Heart right ventricle (tissue), 16 donors: ENCODE measurements at places on chromosomes 3 and 15.

GRCh38 chr3:64244011-64244942 lies 19.0 kb upstream of the PRICKLE2 start:
- no peak for DNase-seq

GRCh38 chr15:67059127-67059553 lies 6.3 kb upstream of the SMAD3 start:
- DNase-seq = peak; percentile 45

DNA sequence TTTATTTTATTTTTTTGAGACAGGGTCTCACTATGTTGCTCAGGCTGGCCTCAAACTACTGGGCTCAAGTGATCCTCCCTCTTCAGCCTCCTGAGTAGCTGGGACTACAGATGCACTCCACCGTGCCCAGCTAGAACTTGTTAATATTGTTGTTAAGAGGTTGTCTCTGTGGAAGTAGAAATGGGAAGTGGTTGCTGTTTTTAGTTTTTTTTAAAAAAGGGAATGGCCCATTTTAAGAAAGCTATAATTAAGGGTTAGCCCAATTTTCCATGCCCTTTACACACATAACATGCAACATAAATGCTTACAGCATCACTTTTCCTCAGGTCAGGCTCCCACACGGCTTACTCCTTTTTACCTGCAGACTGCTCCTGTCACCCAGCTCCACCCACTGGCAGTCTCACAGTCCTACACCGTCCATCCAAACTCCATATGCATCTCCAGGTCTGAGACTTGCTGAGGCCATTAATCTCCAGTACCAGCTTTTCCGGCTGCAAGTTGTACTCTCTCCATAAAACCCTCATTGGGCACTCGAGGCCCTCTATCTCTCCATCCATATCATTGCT lies 19.8 kb downstream of the MORC1 start:
- no peak for DNase-seq

DNA sequence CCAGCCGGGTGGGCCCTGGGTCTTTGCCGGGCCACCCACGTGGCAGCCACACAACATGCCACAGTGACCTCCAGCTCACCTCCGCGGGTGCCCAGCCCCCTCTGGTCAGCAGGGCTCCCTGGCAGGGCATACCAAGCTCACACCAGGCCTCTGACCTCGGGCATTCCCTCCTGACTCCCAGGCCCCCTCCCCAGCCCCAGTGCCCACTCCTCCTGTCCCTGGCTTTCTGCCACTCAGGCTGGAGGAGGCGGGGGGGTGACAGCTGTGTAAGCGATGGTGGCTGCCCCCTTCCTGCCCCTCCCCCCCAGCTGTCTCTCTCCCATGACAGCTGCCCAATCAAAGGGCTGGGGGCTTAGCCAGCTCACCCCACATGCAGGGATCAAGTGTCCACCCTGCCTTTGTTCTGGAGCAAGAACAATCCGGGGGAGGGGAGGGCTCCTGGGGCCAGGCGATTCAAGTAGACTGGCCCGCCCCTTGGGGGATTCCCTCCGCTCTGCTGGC lies 3.3 kb downstream of the PCBP4 start:
- DNase-seq = no peak

DNA sequence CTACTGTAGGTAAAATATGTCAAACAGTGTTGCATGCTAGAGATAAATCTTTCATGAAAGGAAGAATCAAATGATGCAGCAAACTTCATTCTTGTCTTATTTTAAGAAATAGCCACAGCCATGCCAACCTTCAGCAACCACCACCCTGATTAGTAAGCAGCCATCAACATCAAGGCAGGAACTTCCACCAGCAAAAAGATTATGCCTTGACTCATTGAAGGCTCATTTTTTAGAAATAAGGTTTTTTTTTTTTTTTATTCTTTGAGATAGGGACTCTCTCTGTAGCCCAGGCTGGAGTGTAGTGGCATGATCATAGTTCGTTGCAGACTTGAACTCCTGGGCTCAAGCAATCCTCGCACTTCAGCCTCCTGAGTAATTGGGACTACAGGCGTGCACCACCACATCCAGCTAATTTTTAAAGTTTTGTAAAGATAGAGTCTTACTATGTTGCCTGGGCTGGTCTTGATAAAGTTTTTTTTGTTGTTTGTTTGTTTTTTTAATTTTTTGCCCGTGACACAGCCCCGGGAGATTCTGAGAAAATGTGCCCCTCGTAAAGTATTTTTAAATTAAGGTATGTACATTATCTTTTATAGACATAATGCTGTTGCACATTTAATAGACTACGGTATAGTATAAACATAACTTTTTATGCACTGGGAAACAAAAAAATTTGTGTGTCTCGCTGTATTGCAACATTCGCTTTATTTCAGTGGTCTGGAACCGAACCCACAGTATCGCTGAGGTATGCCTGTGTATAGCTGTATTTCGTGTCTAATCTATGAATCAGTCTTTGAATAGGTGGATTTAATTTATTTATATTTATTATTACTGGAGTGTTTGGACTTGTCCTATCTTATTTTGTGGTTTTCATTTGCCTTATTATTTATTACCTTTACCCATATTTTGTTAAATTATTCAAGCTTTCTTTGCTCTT lies 23.3 kb downstream of the SNRK start:
- DNase-seq = no peak

DNA sequence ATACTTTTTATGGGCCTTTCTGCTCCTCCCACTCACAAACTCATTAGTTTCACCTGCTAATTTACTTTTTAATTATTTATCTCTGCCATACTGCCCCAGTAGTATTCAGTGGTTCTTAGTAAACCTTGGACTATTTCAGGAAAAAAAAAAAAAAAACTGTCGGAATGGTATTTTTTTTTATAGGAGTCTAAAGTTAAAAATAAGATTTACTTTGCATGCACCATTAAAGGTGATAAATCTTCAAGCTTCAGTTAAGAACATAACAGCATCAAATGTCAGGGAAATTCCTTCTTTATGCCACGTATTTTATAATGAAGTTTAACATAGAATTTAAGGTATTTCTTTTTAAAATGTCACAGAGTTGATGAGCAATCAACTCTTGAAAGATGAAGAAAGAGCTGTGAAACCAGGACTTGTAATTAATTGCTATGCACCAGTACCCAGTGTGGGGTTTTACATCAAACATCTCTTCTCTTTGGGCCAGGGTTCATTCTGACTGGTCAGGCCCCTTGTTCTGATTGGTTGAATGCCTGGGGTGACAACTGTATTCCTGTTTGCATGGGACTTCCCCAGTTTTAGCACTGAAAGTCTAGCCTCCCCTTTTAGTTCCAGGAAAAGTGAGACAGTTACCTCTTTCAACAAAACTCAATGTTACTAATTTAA lies 40.3 kb upstream of the PTPRG start:
- no peak for DNase-seq

DNA sequence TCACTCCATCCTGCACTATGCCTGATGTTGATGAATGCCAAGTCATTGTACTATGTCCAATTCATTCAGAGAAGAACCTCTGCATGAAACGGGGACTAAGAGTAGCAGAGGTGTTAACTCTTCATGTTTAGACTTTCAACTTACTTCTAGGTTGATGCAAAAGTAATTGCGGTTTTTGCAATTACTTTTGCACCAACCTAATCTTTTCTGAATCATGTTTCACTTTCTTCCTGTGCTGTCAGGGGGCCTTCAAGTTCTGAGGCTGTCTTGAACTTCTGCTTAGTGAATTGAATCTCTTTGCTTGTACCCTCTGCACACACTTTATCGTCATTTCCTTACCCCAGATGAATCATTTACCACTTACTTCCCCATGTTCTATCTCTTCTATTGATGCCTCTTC lies 636.2 kb downstream of the NAALADL2 start:
- DNase-seq = no peak

GRCh38 chr3:31531992-31532586 lies 636 bp upstream of the STT3B start:
- DNase-seq = peak; percentile 99

DNA sequence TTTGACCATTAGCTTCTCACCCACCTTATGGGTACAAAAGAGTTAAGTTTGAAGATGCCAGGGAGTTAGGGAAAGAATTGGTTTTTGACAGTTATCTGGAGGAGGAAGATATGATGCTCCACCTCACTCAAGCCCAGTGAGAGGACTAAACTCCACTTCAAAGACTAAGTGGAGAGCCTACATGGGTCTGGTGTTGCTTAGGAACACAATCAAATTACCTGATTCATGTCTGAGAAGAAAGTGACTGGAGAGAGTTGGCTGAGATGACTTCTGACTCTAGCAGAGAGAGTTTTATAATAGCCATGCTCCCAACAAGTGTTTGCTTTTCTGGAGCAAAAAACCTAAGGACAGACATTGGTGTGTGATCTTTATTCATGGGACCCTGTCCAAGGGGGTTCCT lies 43.3 kb downstream of the SUCNR1 start:
- DNase-seq = no peak

- DNase-seq = no peak
Measured at GRCh38 chr15:96264801-96265515, 65.5 kb upstream of the NR2F2 start.

DNA sequence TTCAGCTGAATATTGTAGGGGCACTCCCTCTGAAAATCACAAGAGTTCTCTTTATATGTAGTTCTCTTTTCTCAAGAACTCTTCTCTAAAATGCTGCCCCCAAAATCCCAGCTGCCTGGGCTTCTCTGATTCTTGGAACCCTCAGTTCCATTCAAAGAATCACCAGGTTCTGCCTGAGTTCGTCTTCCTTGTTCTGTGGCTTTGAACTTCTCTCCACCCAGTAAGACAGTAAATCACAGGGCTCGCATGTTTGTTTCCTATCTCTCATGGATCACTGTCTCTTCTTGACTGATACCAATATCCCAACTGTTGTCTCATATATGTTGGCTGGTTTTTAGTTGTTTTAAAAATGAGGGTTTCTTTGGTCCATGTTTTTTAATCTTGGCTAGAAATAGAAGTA lies 359.5 kb upstream of the CBLB start:
- DNase-seq = no peak

DNA sequence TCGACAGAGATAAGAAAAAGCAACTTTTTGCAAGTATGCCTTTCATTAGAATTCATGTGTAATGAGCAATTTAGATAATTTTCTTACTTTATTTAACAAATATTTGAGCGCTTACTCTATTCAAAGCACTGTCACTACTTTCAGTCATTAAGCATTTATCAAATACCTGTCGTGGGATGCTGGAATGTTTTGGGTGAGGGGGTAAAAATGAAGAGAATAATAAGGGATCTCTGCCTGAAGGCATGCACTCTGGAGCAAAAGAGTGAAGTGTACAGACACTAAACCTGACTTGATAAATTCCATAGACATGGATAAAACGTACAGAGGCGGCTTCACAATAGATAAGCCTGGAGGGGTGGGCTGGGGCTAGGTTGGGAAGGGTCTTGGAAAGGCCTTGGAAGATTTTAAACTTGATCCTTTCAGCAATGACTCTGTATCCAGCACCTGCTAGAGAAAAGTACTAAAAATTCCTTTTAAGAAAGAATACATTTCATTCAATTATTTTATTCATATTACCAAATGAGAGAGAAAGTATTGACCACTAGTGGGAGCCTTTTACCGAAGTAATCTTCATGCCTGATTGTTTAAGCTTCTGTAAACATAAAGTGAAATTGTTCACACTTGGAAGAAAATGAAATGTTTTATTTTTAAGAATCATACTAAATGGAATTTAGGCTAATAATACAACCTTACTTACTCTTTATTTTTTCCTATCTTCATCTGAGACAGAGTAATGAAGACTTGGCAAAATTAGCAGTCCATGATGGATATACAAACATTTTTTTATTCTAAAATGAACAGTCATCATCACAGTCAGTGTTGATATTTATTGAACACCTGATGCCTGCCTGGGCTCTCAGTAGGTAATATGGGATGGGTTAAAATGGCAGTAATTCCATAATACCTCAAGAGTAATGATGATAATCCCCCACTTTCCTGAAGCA lies 113.2 kb downstream of the PPP2R3A start:
- no peak for DNase-seq

- DNase-seq = no peak
Measured at GRCh38 chr15:54772663-54773062, 424.1 kb downstream of the RSL24D1 start.

- DNase-seq = peak; percentile 48
Measured at GRCh38 chr3:124032311-124032880, 40.5 kb upstream of the ROPN1 start.

- DNase-seq = no peak
Measured at GRCh38 chr3:169841171-169841570, 28.5 kb upstream of the LRRC34 start.

DNA sequence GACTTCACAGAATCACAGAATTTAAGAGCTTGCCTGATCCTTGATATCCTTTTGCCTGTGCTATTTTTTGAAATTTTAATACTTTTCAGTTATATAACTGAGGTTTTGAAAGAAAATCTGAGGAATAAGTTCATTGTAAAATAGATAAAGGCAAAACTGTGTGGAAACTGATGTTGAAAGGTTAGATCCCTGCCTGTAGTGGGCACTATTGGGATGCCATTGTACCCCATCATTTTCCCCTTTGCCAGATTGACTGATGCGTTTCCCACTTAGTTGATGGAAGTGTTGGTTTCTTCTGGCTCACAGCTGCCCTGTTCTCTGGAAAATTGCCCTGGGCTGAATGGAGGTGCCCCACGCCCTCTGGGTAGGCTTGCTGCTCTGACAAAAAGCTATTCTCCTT lies 387.9 kb downstream of the RBMS3 start:
- DNase-seq = no peak

DNA sequence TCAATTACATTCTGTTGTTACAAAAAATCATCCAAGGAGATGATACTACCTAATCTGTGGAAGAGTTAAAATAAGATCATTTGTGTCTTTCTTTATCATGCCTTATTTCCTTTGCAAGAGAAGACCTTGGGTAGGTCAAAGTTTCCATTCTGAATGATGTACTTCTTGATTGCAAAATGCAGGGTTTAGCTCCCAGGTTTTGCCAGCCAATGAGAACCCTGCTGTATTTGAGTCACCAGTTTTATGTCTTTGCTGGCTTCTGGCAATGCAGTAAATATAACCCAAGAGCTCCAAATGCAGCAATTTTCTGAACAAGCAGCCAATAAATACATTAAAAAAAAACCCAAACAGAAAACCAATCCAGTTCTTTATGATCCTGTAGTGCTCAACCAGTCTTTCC lies 204.9 kb downstream of the CADPS start:
- DNase-seq = no peak

DNA sequence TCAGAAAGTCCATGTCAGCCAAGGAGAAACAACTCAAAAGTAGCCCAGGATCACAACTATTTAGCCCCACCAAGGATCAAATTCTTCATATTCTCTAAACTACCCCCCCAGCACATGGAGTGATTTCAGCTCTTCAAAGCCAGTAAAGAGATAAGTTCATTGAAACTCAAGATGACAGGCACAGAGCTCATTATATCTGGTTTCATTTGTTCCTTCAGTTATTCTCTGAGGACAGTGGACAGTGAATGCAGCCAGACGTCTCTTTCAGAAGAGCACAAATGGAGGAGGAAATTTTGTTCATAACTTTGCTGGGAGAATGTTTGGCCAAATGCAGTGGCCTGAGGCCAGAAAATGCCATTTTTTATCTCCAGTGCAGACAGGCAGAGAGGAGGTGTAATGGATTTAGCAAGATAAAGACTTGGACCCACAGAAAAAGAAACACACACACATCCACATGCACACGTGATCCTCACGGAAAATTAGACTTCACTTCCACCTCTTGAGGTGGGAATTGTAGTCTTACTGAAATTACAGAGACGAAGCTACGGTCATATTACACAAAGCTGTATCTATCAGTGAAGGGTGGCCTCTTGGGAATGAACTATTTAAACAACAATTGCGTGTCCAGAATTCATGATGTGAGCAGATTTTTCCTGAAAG lies 64.6 kb downstream of the HES1 start:
- no peak for DNase-seq
